ENCODE measurements at places on chromosomes 2 and 18. TPM values are rescaled to one million over a fixed set of nuclear protein-coding genes. Genes with fewer than 3 reads are reported as not detected.

DNA sequence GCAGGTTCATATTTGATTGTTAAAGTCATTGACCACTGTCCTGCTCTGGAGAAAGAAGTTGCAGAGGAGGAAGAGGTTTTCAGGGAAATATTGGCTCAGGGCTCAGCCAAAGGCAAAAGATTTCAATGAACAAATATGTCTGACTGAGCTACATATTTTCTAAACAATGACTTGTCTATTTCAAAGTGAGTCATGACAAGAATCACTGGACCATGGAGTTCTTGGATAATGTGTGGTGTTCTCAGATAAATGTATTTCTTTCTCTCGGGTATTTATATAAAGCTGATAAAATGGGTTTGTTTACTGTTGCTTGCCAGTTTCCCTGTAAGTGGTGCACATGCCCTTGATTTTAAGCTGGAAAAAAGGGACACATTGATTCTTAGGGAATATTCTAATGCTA is 34.3 kb upstream of the RMP24 start:
- no peak overlapping the region for H3K4me3 ChIP-seq
- no peak for DNase-seq
- H3K27me3 ChIP-seq: no peaks in the 10 kb centered on the region
- H3K4me1 ChIP-seq: no peaks in the 10 kb centered on the region

- DNase-seq: peak; percentile 96
- H3K4me3 ChIP-seq: no peak overlapping the region
- no peaks in the 10 kb centered on the region for H3K27me3 ChIP-seq
- no peaks in the 10 kb centered on the region for H3K36me3 ChIP-seq
- peak overlapping the region; percentile 75 for H3K27ac ChIP-seq
These were observed 222.3 kb downstream of the SH3RF3 start for GRCh38 chr2:109351164-109351756.

GRCh38 chr2:159613651-159614285 is 2.6 kb downstream of the BAZ2B start:
- DNase-seq: no peak
- peak overlapping the region; percentile 99 for H3K27ac ChIP-seq
- H3K4me1 ChIP-seq: peaks cover 16% of the 10 kb centered on the region
- no peaks in the 10 kb centered on the region for H3K27me3 ChIP-seq
- H3K36me3 ChIP-seq: no peaks in the 10 kb centered on the region

GRCh38 chr2:69789772-69790600 is 39.5 kb upstream of the GMCL1 start:
- peaks cover 27% of the 10 kb centered on the region for H3K4me1 ChIP-seq
- H3K27me3 ChIP-seq: no peaks in the 10 kb centered on the region
- no peaks in the 10 kb centered on the region for H3K36me3 ChIP-seq
- no peak for DNase-seq

The TUBA3E gene
- not detected for total RNA-seq

- no peaks in the 10 kb centered on the region for H3K36me3 ChIP-seq
- no peak for DNase-seq
- H3K4me1 ChIP-seq: peaks cover 17% of the 10 kb centered on the region
- H3K27me3 ChIP-seq: no peaks in the 10 kb centered on the region
- H3K27ac ChIP-seq: no peak overlapping the region
These were observed 100.0 kb upstream of the HDAC4 start for GRCh38 chr2:239500574-239501550.

The PRLH gene
- not detected for total RNA-seq

GRCh38 chr2:121409388-121409787 is 121.3 kb upstream of the RNU4ATAC start:
- peaks cover 11% of the 10 kb centered on the region for H3K4me1 ChIP-seq
- peaks cover 25% of the 10 kb centered on the region for H3K36me3 ChIP-seq
- H3K27me3 ChIP-seq: no peaks in the 10 kb centered on the region
- peak overlapping the region; percentile 20 for H3K27ac ChIP-seq
- no peak overlapping the region for H3K4me3 ChIP-seq

DNA sequence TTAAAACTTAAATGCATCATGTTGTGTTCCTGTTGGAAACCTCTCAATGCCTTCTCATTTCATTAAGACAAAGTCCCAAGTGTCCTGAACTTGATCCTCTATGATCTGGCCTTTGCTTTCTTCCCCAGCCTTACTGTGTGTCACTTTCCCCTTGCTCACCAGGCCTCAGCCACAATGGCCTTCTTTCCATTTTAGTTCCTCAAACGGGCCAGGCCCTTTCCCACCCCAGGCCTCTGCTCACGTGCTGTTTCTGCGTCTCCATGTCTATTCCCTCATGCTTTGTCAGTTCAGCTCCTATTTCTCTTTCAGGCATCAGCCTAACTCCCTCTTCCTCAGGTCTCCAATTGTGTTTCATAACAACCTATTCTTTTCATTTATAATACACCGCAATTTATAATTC is 19.5 kb downstream of the CXCR4 start:
- H3K27ac ChIP-seq: no peak overlapping the region
- no peak for DNase-seq
- no peak overlapping the region for H3K4me3 ChIP-seq
- H3K27me3 ChIP-seq: no peaks in the 10 kb centered on the region

DNA sequence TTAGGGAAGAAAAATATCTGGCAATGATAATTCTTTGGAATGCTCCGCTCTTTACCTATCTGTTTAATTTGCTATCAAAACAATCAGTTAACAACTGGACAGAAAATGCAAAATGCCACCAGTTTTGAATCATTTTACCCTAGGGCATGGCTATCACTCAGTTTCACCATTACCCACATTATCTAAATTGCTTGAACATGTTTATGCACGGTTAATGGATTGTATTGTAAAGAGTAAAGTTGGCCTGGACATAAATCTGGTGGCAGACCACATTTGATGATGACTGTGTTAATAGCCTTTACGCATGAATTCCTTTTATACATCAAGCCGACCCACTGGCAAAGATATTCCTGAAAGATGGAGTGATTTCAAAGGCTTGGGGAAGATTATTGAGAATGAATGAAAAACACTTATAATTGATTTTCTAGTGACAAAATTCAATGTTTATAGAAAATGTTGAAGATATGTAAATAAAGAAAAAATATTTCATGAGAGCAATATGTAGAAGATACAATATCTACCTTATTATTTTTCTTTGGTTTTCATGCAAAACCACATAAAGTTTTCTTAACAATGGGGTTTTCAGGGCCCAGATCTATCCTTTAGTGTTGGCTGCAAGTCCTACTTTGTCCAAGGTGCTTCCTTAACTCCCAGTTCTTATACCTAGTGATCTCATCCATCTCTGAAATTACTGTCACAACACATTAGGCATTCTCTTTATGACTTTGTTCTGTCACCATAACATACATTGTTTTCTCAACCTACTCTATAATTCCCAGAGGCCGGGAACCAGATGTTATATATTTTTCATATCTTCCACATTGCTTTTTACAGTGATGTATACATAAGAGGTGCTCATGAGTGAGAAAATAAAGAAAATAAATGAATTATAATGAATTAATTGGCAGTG is 265.1 kb downstream of the RIT2 start:
- no peaks in the 10 kb centered on the region for H3K36me3 ChIP-seq
- H3K27me3 ChIP-seq: no peaks in the 10 kb centered on the region
- H3K27ac ChIP-seq: no peak overlapping the region
- no peaks in the 10 kb centered on the region for H3K4me1 ChIP-seq

DNA sequence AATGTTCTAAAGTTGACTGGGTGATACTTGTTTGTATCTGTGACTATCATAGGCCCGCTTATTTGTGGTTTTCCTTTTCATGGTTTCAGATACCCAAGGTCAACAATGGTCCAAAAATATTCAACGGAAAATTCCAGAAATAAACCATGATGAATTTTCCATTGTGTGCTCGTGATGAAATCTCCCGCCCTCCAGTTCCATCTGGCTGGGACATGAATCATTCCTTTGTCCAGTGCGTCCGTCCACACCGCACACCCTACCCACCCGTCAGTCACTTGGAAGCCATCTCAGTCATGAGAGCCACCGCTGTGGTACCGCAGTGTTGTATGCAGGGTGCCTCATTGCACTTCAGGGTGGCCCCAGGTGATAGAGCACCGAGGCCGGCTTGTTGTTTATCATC is 268.2 kb upstream of the PXDN start:
- peaks cover 6% of the 10 kb centered on the region for H3K4me1 ChIP-seq
- H3K4me3 ChIP-seq: no peak overlapping the region
- no peak overlapping the region for H3K27ac ChIP-seq
- DNase-seq: no peak

- H3K4me1 ChIP-seq: no peaks in the 10 kb centered on the region
- H3K27me3 ChIP-seq: peaks cover 5% of the 10 kb centered on the region
- no peak overlapping the region for H3K4me3 ChIP-seq
- peak; percentile 23 for DNase-seq
These were observed 40.5 kb upstream of the REL start for GRCh38 chr2:60840880-60841279.

DNA sequence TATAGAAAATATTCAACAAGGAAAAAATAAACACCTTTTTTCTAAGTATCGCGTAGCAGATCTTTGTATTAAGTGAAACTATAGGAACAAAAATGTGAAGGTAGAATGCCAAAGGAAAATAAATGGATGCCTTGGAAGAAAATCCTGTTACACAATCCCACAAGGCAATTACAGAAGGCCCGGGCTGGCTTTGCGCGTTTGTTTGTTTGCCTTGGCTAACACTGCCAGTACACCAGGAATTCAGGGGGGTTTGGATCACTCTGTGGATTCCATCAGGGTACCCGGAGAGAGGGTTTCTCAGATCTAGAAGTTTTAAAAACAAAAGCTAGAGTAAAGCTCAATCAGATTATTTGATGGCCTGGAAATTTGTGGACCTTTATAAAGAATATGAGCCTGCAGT is 478.3 kb downstream of the FBXO15 start:
- no peak overlapping the region for H3K4me3 ChIP-seq
- H3K4me1 ChIP-seq: peaks cover 6% of the 10 kb centered on the region
- H3K36me3 ChIP-seq: no peaks in the 10 kb centered on the region
- H3K27ac ChIP-seq: no peak overlapping the region

- no peaks in the 10 kb centered on the region for H3K4me1 ChIP-seq
- no peak overlapping the region for H3K4me3 ChIP-seq
- no peak overlapping the region for H3K27ac ChIP-seq
- no peak for DNase-seq
These were observed 1631.7 kb downstream of the DPP10 start for GRCh38 chr2:116074161-116074560.

The MYO5B gene
- total RNA-seq: 0.36 TPM

DNA sequence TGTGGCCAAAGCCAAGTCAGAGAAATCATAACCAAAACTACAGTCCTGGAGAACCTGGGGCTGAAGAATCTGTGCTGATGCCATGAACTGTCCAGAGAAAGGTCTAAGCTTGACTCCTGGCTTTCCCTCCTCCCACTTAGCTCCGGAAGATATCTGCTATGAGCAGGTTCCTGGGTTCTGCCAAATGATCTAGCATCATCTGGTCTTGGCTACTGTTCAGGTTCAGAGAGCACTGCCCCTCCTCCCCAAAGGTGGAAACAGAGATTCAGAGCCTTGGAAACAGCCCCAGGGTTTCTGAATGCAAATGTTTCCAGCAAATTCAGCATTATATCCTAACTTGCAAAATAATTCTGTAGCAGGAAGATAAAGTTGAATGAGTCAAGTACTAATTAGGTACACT is 219.2 kb upstream of the SP5 start:
- no peak overlapping the region for H3K27ac ChIP-seq
- no peak for DNase-seq
- no peaks in the 10 kb centered on the region for H3K27me3 ChIP-seq
- no peaks in the 10 kb centered on the region for H3K36me3 ChIP-seq
- no peaks in the 10 kb centered on the region for H3K4me1 ChIP-seq

DNA sequence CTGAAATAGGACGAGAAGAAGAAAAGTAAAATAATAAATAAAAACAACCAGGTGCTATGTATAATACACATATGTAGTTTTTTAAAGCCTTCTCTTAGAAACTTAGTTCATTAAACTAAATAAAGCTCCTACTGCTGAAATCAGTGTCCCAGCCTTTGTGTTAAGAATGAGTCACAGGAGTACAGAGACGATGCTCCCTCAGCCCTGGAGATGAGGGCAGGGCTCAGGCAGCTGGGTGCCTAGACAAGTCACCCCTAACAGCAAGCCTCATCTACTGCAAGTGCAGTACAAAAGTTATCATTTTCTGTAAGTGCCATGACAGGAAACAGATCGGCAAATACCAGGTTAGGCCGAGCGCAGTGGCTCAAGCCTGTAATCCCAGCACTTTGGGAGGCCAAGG is 18.2 kb downstream of the KIDINS220 start:
- no peak overlapping the region for H3K4me3 ChIP-seq
- H3K27me3 ChIP-seq: no peaks in the 10 kb centered on the region
- no peak for DNase-seq
- H3K27ac ChIP-seq: no peak overlapping the region
- peaks cover 13% of the 10 kb centered on the region for H3K4me1 ChIP-seq

- no peaks in the 10 kb centered on the region for H3K27me3 ChIP-seq
- no peak for DNase-seq
- H3K27ac ChIP-seq: no peak overlapping the region
- no peaks in the 10 kb centered on the region for H3K36me3 ChIP-seq
These were observed 130.1 kb downstream of the RAB3GAP1 start for GRCh38 chr2:135182190-135182589.

The GPD2 gene
- total RNA-seq: 59.7 TPM

The KIAA1328 gene
- 8.8 TPM for total RNA-seq

The ANKRD30B gene
- 11.5 TPM for total RNA-seq

GRCh38 chr2:71453404-71454220 is at the start of gene DYSF:
Gene DYSF (plus strand): TSS chr2:71453561.
- peaks cover 20% of the 10 kb centered on the region for H3K27me3 ChIP-seq
- peak within 1 kb of the TSS; percentile 65 for H3K4me3 ChIP-seq
- H3K36me3 ChIP-seq: no peaks in the 10 kb centered on the region
- peaks cover 16% of the 10 kb centered on the region for H3K4me1 ChIP-seq

DNA sequence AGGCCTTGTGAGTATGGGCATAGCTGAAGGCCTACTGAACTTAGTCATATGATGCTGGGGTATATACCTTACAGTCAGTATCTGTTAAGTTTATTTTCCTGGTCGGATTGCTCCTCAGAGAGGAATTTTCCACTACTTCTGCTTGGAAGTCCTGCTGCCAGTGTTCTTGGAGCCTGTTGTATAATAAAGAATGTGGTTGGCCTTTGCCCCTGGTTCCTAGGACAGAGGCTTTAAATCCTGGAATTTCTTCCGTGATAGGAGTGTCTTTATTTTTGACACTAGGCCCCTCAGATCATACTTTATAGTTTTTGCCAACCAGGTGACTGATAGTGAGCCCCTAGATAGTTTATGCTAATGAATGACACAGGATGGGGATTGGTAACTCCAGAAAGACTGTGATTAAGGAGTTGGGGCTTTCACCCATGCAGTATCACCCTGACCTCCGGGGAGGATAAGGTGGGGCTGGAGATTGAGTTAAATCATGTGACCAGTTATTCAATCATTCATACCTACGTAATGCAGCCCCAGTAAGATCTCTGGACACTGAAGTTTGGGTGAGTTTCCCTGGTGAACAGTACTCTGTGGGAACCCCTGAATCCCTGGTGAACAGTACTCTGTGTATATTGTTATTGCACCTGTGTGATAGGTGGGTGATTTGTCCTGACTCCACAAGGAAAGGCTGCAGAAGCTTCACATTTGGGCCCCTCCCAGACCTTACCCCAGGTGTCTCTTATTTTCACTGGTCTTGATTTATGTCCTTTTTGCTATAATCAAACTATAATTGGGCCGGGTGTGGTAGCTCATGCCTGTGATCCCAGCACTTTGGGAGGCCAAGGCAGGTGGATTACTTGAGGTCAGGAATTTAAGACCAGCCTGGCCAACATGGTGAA is 56.9 kb downstream of the COMMD1 start:
- H3K4me3 ChIP-seq: no peak overlapping the region
- H3K36me3 ChIP-seq: no peaks in the 10 kb centered on the region
- DNase-seq: no peak
- peaks cover 5% of the 10 kb centered on the region for H3K4me1 ChIP-seq
- no peak overlapping the region for H3K27ac ChIP-seq

- no peaks in the 10 kb centered on the region for H3K36me3 ChIP-seq
- no peaks in the 10 kb centered on the region for H3K4me1 ChIP-seq
- H3K27me3 ChIP-seq: no peaks in the 10 kb centered on the region
These were observed 105.6 kb upstream of the CCDC150 start for GRCh38 chr2:196533772-196534397.

Measured in osteoblast (primary cell).